ENCODE measurements at places on chromosomes 6 and 20.
A peak's percentile ranks its signal among the peaks of the same experiment; 100 is the strongest.

GRCh38 chr6:139325125-139325524 lies 33.3 kb upstream of the TXLNB start:
- DNase-seq = no peak

DNA sequence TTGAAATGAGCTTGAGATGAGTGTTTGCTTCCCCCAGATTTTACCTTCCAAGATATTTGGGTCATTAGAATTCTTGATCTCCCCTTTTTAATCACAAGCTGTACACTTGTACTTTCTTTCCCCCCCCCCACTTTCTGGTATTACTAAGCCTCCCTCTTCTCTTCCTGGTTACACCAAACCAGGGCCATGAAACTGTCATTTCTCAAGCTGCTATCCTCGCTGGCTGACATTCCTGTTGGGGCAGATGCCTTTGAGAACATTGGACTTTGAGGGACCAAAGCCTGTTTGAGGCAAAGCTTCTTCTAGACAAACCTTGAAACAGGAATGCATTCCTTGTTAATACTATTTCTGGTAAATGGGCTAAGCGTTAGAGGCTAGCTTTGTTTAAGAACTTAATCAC lies 32.3 kb upstream of the MAP3K7 start:
- DNase-seq = no peak

DNA sequence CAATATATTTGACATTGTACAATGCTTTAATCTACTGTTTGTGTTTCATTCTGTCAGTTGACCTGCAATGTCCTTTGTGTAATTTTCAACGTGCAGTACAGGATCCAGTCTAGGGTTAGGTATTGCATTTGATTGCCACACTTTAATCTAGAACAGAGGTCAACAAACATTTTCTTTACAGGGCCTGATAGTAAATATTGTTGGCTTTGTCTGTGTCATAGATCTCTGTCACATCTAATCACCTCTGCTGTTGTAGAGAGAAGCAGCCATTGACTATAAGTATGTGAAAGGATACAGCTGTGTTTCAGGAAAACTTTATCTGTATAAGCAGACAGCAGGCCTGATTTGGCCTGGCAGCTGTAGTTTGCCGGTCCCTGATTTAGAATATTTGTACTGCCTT lies 39.3 kb downstream of the ATRN start:
- DNase-seq = no peak

DNA sequence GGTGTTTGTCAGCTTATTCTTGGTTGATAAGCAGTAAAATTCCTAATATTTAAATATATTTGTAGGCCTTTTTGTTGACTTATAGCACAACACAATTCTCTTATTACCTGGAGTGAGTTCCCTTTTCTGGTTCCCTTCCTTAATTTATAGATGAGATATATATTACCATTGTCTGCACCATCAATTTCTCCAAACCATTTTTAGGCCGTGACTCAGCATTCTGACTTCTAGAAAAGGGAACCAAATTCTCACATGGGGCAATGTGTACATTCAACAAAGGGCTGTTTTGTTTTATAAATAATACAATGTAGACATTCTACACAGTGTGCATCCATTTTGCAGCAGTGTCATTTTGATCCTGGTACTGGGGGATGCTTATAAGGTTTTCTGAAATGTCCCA lies 52.8 kb downstream of the NCOA7 start:
- no peak for DNase-seq

GRCh38 chr20:35743693-35744491 lies 1.8 kb upstream of the RBM39 start:
- DNase-seq = no peak

DNA sequence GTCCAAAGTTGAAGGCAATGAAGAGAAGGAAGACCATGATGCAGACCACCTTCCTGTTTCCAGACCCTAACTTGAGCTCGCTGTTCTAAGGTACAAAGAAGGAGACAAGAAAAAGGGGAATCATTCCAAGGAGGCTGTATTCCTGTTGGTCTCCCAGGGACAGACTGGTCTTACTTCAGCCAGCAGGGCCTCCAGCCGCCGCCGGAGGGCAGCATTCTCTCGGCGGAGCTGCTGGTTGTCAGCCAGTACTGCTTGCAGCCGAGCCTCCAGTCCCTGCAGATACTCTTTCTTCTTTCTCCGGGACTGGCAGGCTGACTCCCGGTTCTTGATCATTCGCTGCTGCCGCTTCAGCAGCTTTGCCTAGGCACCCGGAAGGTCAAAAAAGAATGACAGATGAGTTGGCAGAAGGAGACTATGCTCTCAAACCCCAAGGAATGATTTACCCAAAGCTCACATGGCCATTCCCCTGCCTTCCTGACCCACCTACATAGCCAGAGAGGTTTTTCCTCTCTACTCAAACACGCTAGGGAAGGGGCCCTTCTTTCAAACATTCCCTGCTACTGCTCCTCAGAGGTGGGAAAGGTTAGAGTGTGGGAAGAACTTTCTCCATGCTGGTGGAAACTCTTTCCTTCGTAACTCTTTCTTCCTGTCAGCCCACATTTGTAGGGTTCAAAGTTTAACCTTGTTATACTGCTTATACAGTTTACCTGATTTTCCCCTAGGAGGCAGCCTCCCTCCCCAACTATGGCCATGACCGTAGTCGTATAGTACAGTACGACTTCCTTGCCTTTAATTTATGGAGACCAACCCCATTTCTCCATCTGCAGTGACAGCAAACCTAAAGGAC lies 9.0 kb downstream of the ATF6B start:
- DNase-seq = peak; percentile 94

GRCh38 chr6:119311514-119312142 lies 37.9 kb downstream of the MAN1A1 start:
- DNase-seq = no peak

- DNase-seq = no peak
Observed at GRCh38 chr6:118324116-118324515, 224.0 kb upstream of the PLN start.

- no peak for DNase-seq
Observed at GRCh38 chr6:81901551-81901966, 149.1 kb upstream of the TENT5A start.

GRCh38 chr6:40460380-40460779 lies 126.8 kb downstream of the LRFN2 start:
- no peak for DNase-seq

- DNase-seq = no peak
Observed at GRCh38 chr6:157546321-157546720, 165.3 kb downstream of the ZDHHC14 start.

DNA sequence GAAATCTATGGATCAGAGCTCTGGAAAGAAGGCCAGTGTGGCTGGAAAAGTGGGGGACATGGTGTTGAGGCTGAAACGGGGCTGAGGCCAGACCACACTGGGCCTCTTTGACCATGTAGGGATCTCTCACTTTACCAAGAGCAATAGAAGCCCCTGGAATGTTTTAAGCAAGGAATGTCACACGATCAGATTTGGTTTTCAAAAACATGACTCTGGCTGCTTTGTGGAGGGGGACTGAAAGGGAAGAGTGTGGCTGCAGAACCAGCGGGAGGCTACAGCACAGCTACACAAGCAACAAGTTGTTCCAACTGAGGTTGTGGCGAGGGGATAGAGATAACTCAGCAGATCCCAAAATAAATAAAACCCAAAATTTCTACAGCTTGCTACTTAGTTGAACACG lies 346.0 kb downstream of the NRN1 start:
- no peak for DNase-seq

DNA sequence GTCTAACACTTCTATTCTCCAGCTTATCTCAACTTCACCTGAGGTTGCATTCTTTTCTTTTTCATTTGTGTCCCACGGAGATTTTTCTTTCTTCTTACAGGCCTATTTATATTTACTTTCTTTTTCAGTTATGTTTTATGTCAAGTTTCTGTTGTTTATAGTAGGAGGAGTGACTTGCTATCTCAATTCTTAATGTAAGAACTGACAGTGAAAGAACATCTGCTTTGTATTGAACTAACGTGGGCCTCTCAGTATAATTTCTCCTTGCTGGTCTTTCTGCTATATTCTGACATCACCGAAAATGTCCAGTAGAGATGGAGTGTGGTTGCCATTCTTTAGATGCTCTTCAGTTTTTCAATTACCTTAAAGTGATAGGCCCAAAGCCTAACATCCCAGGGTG lies 521.7 kb downstream of the EPM2A start:
- no peak for DNase-seq

- peak; percentile 47 for DNase-seq
Observed at GRCh38 chr6:3317741-3318211, 59.0 kb downstream of the PSMG4 start.

- no peak for DNase-seq
Observed at GRCh38 chr6:151633526-151634335, 139.9 kb downstream of the CCDC170 start.

- no peak for DNase-seq
Observed at GRCh38 chr6:89081129-89081422, 525 bp downstream of the PNRC1 start.

DNA sequence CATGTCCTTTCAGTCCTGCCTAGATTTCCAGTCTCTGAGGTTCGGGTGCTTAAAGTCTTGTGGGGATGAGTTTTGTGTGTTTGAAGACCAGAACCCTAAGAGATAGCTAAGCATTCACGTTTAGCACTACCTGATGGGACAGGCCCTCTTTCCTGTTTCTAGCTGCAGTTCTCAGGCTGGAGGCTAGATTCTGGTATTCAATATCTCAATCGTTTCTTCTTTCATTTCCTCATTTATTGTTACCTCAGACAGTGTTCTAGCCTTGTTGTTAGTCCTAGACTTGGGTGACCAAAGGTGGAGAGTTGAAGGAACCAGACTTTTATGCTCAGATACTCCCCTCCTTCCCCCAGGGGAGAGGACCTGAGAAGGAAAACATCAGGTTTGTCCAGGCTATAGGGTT lies 16.8 kb downstream of the CEP250 start:
- DNase-seq = no peak

GRCh38 chr6:87702589-87702945 lies 534 bp upstream of the AKIRIN2 start:
- no peak for DNase-seq

- peak; percentile 80 for DNase-seq
Observed at GRCh38 chr6:33313709-33314514, at the start of gene TAPBP. Gene TAPBP (minus strand): TSS chr6:33314078. CDS start chr6:33314041, 37 bp downstream.

- no peak for DNase-seq
Observed at GRCh38 chr6:84027340-84028181, 6.0 kb upstream of the MRAP2 start.

DNA sequence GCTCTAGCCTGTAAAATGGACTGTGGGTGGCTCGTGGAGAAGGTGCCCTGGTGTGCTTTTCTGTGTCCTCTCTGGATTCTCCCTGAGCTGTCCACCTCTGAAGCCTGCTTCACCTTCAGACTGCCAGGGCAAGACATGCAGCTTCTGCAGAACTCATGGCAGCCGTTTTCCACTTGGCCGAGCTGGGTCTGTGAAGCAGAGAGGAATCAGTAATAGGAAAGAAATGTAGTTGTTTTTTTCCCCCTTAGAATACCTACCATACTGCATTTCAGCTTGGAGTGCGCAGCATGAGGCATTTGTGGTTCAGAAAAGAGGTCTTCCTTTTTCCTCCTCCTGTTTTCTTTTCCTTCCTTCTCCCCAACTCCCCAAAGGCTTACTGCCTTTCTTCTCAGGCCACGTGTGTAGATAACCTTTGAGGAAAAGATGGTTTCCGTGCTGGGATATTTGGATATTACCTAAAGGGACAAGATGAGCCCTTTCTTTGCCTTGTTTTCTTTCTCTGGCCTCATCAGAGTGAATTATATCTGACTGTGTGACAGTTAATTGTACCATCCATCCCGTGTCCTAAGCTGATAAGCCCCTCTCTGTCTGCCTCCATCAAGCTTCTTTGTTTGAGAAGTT lies 39.4 kb downstream of the RREB1 start:
- DNase-seq = no peak

DNA sequence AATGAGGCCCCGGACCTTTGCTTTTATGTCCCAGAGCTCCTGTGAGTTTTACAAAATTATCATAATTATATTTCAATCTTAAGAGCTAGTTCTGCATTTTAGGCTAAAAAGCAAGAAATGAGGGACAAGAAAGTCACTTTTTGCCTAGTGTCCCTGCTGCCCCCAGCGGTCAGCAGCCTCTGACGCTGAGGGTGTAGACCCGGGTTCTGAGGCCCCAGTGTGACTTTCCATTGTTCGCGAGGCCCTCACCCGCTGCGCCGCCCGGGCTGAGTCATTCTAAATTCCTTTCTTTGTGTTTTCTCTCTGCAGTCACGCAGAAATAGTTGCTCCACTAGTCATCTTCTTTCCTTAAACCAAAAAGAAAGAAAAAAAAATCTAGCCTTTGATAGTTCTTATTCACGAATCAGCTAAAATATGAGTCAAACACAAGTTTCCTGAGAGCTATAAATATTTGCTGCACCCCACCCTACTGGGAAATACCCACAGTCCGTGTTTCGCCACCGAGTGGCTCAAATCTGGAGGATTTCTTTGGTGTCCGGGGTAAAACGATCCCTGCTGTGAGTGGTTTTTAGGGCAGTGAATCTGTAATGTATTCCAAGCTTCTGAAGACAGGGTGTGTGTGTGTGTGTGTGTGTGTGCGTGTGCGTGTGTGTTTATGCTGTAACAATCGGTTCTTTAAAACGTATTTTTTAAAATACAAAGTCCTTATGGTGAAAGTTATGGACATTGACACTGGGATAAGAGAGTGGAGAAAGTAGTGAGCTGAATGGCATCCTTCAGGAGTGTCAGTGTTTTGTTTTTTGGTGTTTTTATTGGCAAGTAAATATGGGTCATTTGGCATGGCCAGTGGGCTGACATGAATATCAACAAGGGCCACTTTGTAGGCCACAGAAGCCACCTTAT lies 59.7 kb upstream of the EEF1A1 start:
- peak; percentile 90 for DNase-seq

GRCh38 chr6:100446115-100447080 lies 18.3 kb downstream of the SIM1 start:
- no peak for DNase-seq

DNA sequence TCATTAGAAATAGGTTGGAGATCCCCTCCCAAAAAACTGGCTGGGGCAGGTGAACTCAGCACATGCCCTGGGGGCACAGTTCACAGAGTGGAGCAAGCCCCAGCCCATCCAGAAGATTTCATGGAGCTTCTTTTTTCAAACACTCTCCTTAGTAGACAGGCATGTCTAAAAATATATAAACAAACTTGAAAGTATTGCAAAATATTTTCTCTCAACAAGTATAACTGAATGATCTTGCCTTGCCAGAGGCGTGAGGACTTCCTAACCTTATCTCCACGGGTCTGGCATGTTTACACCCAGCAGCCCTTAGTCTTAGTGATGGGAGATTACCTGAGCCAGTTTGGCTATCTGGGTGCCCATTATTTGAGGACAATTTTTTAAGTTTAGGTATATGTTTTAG lies 107.1 kb downstream of the QRSL1 start:
- DNase-seq = no peak

- DNase-seq = no peak
Observed at GRCh38 chr20:38864662-38865061, 59.2 kb downstream of the PPP1R16B start.

DNA sequence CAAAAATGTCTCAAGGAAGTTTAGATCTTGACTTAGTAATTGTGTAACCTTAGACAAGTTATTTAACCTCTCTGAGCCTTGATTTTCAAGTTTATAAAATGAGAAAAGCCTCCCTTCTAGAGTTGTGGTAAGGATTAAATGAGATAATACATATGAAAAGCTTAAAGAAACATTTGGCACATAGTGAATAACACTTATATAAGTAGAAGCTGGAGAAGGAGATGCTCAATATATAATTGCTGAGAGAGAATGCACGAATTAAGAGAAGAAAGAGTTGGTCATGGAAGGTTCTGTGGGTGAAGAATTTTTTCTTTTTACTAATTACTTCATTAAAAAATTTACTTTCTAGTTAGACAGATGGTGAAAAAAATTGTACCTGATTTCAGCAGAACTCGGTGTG lies 5.3 kb downstream of the ACSS2 start:
- DNase-seq = no peak

- DNase-seq = no peak
Observed at GRCh38 chr6:166343150-166343487, 774 bp upstream of the SFT2D1 start.

GRCh38 chr6:40733290-40733689 lies 146.1 kb upstream of the LRFN2 start:
- DNase-seq = no peak

Measured in cardiac septum (tissue), 1 donor.